ENCODE measurements at places on chromosomes 1 and 21.

- DNase-seq, result no peak
Observed at GRCh38 chr1:53080041-53080440, 18.0 kb downstream of the PODN start.

DNA sequence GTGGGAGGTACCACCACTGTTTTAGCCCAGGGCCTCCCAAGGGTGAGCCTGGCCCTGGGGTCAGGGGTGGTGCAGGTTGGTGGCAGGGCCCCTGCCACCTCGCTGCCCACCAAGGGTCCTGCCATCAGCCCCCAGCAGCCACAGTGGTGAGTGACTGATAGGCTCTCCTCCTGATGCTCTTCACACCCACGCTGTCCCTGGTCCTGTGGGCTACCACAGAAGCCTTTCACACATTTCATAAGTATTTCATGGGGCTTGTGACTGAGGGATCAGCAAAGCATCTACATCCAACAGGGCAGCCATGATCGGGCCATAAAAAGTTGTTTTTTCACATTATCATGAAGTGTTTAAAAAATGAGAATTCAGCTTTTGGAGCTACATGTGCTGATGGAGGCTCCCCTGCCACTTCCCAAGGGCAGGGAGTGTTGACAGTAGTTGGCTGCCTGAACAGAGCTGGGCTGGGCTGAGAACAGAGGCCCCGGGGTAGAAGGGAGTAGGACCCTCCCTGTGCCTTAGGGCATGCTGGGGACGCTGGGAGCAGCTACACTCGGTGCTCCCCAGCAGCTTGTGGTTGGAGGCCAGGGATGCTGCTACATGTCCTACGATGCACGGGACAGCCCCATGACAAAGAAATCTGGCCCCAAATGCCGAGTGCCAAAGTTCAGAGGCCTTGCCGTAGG lies 73.1 kb upstream of the TMEM51 start:
- no peak for DNase-seq

DNA sequence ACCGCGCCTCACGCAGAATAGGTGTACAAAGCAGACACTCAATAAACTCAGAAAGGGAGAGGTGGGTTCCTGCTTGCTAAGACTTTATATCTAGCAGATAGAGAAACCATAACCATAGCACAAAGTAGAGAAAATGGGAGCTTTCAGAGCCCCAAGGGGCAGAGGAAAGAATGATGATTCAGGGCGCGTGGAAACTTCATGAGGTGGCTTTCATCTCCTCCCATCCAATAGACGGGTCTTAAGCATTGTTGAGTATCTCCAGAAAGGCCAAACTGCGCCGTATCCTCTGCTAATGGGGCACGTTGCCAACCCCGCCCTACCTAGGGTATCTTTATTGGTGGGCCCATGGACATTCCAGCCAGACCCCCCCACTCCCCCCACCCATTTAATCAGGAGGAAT lies 778 bp upstream of the MIXL1 start:
- no peak for DNase-seq

DNA sequence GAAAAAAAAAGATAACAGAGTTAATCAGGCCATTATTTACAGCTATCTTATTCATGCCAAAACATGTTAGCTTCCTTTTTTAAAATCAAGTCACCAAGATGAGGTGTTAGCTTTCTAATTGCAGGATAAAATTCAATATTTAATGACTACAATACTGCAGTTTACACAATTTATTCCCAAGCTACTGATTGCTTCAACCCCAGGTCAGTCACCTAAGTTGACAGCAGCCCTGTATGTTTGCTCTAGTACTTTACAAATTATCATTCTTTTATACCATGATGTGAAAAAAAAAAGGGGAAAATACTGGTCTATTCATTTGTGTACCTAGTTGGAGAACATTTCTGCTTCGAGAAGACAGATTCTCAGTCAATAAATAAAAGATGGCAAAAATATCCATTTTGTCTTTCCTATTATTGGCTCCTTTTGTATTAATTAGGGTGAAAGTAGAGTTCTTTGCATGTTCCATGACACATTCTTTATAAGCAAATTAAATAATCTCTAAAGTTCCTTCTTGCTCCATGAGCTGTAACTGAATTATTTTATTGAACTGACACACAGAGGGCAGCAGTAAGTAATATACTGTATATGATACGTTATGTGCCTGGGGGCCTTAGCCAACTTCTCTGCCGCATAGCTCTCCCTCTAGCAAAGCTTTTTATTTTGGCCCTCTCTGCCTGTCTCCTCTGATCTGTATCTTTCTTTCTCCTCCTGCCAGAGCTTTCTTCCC lies 48.0 kb downstream of the DIPK1A start:
- DNase-seq, result no peak

- no peak for DNase-seq
Observed at GRCh38 chr21:27244352-27244751, 277.5 kb upstream of the ADAMTS5 start.
